ENCODE measurements at places on chromosomes 7 and 10. TPM values are rescaled to one million over a fixed set of nuclear protein-coding genes. Genes with fewer than 3 reads are reported as not detected.

DNA sequence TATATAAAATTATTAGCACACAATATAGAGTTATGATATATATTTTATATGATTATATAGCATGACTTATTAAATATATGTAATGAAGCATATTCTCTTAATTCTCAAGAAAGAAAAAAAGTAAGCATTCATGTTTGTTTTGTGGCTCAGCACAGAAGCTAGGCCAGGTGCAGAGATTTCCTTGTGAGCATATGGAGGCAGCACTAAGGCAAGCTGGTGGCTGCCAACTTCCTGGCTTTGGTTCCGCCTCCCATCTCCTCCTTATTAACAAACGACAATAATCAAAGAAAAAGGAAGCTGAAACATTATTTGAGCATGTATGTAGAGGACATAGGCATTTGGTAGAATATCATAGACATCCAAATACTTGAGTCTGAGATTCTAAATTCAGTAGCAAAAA is 130.3 kb downstream of the ST7 start:
- H3K27me3 ChIP-seq: no peaks in the 10 kb centered on the region
- peaks cover 22% of the 10 kb centered on the region for H3K4me1 ChIP-seq
- H3K36me3 ChIP-seq: no peaks in the 10 kb centered on the region
- no peak for DNase-seq
- H3K27ac ChIP-seq: no peak overlapping the region

- no peak for DNase-seq
- H3K4me3 ChIP-seq: no peak overlapping the region
- peaks cover 40% of the 10 kb centered on the region for H3K36me3 ChIP-seq
- H3K27ac ChIP-seq: no peak overlapping the region
- no peaks in the 10 kb centered on the region for H3K27me3 ChIP-seq
- H3K4me1 ChIP-seq: peaks cover 23% of the 10 kb centered on the region
Observed at GRCh38 chr7:1966631-1967200, 266.0 kb downstream of the MAD1L1 start.

The PLCE1 gene
- not detected for total RNA-seq

- no peaks in the 10 kb centered on the region for H3K27me3 ChIP-seq
- H3K36me3 ChIP-seq: no peaks in the 10 kb centered on the region
- H3K4me3 ChIP-seq: no peak overlapping the region
- no peak for DNase-seq
- H3K4me1 ChIP-seq: no peaks in the 10 kb centered on the region
- H3K27ac ChIP-seq: no peak overlapping the region
Observed at GRCh38 chr10:72483471-72483870, 128.8 kb upstream of the DNAJB12 start.
